ENCODE measurements at places on chromosomes 6 and 20.

GRCh38 chr20:14604143-14604542, 266.7 kb upstream of the FLRT3 start:
- no peak for DNase-seq

DNA sequence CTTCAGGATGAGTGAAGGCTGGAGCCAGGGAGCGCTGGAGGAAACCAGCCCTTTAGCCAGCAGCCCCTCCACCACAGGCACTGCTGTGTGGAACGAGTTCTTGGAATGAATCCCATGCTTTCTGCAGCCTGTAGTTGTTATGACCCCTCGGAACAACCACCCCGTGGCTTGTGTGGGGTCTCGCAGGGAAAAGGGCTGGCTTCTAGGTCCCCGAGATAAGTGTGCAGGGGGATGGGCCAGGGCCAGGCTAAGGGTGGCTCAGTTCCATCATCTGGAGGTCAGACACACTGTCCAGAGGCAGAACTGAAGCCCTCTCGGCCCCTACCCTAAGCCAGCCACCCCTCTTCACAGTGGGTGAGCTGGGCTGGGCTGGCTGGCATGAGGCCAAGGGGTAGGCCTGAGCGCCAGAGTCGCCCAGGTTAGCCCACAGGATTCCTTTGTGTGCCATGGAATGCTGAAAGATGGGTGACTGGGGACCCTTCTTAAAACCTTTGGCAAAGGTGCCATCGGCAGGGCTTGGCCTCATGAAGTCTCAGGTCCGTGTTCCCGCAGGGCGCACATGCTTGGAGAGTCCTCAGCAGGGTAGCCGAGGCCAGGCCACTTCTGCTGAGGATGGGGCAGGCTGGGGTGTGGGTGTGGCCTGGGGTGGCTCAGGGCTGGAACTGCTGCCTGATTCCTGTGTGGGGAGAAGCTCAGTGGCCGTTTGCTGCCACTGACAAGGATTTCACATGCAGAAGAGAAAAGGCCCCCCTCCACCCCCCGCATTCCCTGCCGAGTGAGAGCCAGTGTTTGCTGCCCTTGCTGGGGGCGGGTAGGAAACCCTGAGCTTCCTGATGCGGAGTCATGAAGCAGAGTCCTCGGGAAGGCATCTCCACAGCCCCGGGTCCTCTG, 24.6 kb downstream of the SPATA2 start:
- DNase-seq = peak; percentile 88

- no peak for DNase-seq
These were observed 151.3 kb downstream of the LCA5 start for GRCh38 chr6:79385893-79386292.

- no peak for DNase-seq
These were observed 6.0 kb downstream of the HSF2 start for GRCh38 chr6:122405417-122405816.

DNA sequence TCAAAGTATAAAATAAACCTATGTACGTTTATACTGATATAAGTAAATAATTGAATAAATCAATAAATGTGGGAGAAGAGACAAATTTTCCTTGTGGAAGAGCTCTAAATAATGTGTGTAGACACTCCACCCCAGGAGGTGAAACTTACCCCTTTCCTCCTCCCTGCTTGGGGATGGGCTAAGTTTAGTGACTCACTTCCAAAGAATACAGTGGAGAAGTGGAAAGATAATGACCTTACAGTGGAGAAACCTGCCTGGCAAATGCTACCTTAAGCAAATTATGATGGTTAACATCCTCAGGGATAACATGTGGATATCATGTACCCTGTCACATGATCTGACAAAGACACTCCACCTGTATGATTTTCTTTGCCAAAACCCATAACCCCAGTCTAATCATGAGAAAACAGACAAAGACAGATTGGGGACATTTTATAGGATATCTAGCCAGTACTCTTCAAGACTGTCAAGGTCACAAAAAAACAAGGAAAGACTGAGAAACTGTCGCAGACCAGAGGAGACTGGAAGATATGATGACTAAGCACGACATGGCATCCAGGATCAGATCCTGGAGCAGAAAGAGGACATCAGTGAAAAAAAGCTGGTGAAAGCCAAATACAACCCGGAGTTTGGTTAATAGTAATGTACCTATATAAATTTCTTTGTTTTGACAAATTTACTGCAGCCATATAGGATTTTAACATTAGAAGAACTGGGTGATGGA, 195.5 kb upstream of the PRDM1 start:
- DNase-seq = no peak

- no peak for DNase-seq
These were observed 404.6 kb upstream of the OPRM1 start for GRCh38 chr6:153634416-153634815.

- DNase-seq = no peak
These were observed 818.8 kb upstream of the CITED2 start for GRCh38 chr6:140193269-140193668.

GRCh38 chr6:151084275-151084674, 155.5 kb upstream of the AKAP12 start:
- DNase-seq = no peak

GRCh38 chr20:49510562-49511122, 28.2 kb upstream of the KCNB1 start:
- DNase-seq = no peak

- DNase-seq = no peak
These were observed 248.2 kb downstream of the KHDC1L start for GRCh38 chr6:72977114-72977513.

DNA sequence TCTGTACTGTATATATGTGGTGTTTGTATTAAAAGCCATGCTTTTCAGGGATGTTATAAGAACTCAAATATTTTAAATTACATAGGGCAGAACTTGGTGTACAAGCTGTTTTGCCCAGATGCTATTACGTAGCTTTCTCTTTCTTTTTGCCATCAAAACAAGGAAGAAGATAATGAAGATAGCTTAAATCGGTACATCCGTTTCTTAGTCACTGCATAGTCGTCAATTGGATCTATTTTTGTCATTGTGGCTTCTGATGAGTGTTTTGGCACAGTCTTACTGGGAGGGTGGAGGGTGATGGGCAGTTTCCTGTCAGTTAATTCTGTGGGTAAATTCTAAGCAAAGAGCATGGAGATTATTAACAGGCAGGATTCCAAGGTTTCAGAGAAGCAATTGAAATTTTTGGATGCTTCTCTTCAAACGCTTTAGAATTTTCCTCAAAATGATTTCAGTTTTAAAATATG, 649.1 kb upstream of the GJE1 start:
- no peak for DNase-seq

DNA sequence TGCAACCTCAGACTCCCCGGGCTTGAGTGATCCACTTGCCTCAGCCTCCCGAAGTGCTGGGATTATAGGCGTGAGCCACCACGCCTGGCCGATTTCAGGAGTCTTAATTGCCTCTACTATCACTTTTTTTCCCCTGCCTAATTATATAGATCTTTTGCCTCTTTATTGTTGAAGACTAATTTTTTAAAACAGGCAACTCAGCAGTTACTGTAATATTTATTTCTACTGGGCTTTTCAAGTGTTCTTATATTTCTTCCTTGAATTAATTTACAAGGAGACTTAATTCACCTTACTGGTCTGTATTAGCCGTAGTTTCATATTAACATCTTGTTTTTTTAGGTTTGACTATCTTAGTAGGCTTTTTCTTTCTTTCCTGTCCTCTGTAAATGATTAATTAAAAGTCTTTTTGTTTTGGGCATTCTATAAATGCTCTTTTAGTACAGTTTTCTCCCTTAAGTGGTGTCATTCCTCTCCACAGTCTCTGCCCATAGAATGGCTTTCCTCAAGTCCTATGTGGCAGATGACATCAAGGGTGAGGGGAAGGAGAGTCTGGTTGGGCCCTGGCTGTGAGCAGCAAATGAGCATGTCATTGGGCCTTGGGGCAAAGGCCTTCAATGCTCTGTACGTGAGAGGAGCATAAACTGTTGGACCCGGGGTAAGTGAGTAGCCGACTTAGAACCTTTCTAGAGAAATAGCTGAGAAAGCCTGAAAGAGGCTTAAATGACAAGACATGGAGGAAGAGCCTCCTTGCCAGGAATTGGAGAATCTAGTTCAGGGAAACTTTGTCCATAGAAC, 36.0 kb downstream of the ANKS1A start:
- no peak for DNase-seq

- no peak for DNase-seq
These were observed 31.1 kb downstream of the BRPF3 start for GRCh38 chr6:36227379-36228228.

DNA sequence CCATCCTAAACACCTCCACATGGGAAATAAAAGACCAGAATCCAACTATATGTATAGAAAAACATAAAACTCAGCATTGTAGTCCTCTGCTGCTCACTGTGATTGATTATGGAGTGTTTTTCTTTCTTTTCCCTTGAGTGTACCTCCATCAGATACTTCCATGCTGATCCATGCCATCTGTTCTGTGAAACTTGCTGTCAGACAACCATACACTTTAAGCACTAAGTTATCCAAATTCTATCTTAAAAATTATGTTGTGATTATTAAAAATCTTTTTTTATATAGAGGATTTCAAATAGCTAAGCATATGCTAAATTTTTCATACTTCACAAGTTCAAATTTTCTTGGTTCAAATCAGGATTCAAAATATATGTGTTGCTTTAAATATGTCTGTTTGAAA, 91.9 kb upstream of the TINAG start:
- no peak for DNase-seq

- DNase-seq = no peak
These were observed 117.8 kb upstream of the SUPT3H start for GRCh38 chr6:45495429-45496084.

DNA sequence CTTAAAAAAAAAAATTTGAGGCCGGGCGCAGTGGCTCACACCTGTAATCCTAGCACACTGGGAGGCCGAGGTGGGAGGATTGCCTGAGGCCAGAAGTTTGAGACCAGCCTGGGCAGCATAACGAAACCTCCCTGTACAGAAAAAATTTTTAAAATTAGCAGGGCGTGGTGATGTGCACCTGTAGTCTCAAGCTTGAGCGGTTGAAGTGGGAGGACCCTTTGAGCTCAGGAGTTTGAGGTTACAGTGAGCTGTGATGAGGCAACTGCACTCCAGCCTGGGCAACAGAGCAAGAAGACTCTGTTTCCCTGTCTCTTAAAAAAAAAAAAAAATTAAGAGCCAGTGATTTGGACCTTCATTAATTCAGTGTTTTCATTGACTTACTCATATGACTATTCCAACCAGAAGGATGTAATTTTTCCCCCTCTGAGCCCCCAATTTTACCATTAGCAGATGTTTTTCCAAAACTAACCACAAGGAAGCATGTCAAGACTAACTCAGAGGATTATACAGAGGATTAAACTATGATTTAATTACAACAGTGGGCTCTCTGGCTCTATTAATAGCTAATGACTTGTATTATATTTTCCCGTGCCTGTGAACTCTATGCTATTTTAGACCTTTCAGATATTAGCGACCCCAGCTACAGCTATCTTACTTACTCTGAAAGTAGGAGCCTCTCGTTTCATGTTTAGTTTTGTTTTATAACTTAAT, 75.1 kb downstream of the ARID1B start:
- no peak for DNase-seq

GRCh38 chr6:169568314-169569087, 133.3 kb downstream of the WDR27 start:
- DNase-seq = no peak

GRCh38 chr6:50986319-50986718, 167.6 kb downstream of the TFAP2B start:
- DNase-seq = no peak

DNA sequence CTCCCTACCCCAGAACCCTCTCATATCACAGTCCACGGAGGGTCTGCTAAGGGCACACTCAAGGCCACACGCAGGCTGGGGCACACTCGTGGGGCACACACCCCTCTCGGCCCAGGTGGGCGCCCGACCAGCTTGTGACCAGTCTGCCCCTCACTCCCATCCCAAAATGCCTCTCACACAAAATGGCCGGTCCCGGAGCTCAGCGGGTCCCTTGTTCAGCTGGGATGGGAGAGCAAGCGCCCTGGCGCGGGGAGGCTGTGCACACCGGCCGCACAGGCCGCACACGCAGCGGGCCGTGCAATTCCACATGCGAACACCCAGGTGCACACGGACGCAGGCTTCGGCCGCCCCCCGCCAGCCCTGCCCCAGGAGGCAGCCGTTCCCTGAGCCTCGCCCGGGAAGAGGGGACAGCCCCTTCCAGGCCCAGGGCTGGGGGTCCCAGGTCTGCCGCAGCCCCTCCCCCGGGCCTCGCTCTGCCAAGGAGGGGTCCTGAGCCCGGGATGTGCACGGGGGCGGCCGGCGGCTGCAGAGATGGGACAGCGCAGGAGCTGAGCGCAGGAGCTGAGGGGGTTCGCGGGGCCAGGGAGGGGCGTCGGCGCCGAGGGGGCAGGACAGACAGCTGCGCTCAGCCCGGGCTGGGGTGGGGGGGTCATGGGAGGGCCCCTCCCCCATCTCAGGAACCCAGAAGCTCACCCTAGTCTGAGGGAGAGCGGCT, 1.3 kb downstream of the KCNQ2 start:
- no peak for DNase-seq

GRCh38 chr20:10536531-10536930, 101.4 kb downstream of the SLX4IP start:
- peak; percentile 41 for DNase-seq

- DNase-seq = no peak
These were observed 36.0 kb downstream of the STK35 start for GRCh38 chr20:2137552-2138201.

DNA sequence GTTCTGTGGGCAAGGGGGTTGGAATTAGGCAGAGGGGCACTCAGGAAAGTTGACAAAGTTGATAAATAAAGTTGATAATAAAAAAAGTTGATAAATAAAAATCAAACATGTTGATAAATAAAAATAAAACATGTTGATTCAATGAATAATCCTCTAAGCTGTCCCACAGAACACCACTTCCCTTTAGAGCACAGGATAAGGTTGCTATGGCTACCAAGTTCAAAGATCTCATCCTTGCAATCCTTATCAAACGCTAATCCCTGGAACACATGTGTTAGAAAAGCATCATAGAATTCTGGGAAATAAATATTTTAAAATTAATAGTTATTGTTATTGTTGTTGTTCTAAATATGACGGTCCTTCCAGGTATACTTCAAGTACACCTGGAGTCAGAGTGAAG, 33.9 kb downstream of the MBOAT1 start:
- DNase-seq = no peak

- DNase-seq = no peak
These were observed 87.0 kb downstream of the CD164 start for GRCh38 chr6:109295109-109295773.

Measured in thyroid gland (tissue), 4 donors.